ENCODE measurements at places on chromosomes 2 and 18.

DNA sequence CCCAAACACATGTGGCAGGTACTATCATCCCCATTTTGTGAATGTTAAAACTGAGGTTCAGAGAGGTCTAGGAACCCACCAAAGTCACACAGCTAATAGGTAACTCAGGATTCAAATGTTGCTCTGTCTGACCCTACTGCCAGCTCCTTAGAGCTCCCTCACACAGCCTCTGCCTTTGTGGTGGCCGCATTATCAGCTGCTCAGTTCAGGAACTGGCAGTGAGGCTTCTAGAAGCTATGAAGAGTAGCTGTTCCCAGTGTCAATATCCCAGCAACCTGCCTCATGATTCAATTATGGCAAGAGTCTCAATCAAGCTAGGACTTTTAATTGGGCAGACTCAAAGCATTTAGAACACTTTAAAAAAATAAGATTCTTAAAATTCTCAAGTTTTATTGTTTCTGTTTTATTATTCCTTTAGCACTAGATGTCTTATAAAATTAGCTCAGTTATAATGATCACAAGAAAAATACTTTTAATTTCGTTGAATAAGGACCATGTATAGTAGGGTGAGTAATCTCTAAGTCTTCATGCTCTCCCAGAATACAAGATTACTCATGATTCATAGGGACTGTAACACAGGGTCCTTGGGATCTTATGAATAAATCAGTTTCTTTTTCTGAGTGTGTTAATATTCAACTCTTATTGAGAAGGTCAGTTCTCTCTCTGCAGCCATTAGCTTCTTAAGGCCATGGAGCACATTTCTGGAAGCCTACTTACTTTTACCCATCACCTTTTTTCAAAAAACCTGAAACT, 342.7 kb downstream of the RND3 start:
- no peak for DNase-seq

DNA sequence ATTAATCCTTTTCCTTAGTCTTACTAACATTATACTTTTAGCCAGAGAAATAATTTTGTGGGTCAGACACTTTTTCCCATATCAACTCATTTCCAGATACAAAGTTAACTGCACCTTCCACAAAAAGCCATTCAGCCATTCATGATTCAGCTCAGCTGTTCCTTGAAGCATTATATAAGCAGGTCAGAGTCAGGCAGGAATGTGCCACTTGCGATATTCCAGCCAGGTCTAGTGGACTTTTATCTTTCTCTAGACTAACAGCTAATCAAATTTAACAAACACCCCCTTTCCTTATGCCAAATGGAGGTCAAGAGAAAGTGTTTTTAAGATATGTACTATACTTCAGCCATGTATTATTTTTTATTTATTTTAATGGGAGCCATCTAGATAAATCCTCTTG, 75.6 kb upstream of the EPB41L3 start:
- no peak for DNase-seq

DNA sequence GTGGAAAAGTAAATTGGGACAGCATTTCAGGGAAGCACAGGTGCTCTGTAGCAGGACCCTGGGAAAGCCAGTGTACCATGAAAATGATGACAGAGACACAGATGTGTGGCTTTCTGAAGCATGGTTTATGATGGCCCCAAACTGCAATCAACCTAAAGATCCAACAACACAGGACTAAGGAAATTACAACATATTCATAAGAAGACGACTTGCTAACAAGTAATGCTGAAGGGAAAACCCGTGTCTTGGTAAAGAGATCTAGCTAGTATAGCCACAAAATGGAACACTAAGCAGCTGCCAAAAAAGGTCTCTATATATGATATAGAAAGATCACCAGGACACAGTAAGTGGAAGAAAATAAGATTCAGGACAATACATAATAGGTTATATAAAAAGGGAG, 53.2 kb downstream of the UXS1 start:
- DNase-seq, result no peak

DNA sequence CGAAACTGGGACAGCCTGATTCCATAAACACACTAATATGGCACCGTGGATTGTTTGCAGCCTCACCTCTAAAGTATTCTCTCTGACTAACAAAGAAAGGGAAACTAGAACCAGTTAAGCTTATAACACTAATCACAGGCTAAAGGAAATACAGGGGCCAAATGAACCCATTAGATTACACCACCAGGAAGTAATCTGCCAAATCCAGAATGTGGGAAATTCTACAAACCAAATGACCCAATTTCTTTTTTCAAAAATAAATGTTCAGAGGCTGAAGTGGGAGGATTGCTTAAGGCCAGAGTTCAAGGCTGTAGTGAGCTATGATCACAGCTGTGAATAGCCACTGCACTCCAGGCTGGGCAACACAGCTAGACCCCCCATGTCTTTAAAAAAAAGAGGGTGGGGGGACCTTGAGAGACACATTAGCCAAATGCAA, 1.5 kb upstream of the MPPE1 start:
- no peak for DNase-seq
